ENCODE measurements at places on chromosomes 16 and 17.

DNA sequence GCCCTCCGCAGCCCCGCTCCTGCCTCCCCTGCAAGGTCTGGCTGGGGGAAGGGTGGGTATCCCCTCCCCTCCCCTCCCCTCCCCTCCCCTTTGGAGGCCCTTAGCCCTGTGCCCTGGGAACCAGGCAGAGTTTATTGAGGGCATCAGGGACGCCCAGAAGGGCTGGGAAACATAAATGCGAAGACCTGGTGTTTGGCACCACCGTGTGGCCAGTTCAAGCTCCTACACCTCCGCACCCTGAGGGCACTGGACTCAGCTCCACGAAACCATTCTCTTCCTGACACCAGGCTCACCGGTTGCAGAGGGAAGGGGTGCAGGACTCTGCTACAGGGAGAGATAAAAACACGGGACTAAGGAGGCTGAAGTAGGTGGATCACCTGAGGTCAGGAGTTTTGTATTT lies 1.0 kb upstream of the AIPL1 start:
- DNase-seq, result peak; percentile 82

- DNase-seq, result no peak
Observed at GRCh38 chr17:73648974-73649373, 4.7 kb upstream of the SDK2 start.

DNA sequence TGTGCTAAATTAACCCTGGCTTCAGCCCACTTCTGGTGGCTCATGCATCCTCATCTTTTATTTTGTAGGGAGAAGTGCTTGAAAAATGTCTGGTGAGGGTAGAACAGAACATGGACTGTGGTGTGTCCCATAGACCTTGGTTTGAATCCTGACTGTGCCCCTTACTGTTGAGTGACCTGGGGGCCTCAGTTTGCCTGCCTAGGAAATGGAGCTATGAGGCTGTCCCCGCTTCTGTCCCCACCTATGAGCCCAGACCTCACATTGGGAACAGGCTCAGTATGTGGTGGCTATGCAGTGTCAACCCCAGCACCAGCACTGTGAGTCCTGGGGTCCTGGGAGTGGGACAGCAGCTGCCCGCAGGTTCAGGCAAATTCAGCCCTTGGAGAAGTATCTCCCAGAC lies 186.3 kb upstream of the GSE1 start:
- no peak for DNase-seq

DNA sequence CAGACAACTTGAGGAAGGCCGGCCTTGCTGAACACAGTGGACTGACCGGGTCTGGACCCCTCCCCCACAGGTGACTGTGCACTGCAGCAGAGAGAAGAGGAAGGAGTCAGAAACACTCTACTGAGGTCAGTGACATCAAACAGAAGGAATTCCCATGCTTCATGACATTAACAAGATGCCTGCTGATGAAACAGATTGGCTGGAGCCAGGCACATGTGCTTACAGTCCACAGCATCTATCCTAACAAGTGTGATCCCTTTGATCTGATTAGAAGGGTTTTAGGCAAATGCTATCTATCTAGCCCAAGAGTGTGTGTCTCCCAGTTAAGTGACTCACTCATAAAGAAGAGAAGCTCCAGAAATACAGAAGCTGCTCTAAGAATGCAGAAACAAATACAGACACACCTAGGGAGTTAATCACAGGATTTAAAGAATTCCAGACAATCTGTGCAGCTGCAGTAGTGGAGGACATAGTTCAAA lies 90.2 kb downstream of the SYCE1L start:
- DNase-seq, result peak; percentile 67
